HCT116 (cell line): ENCODE measurements at places on chromosomes 2 and 18. TPM values are rescaled to one million over a fixed set of nuclear protein-coding genes. Genes with fewer than 3 reads are reported as not detected.

Gene FAHD2B
- total RNA-seq = 25.3 TPM

Gene NBEAL1
- total RNA-seq = 17.0 TPM

Gene SERPINB3
- not detected for total RNA-seq

Gene DSG3
- 0.05 TPM for total RNA-seq

Gene HNRNPLL
- 43.2 TPM for total RNA-seq

Gene TUBA4B
- not detected for total RNA-seq

Gene ZSWIM2
- not detected for total RNA-seq

Gene FRZB
- 0.49 TPM for total RNA-seq

Gene RGPD3
- 0.15 TPM for total RNA-seq

Gene ZNF804A
- total RNA-seq = 0.61 TPM

Gene CPSF3
- total RNA-seq = 68.5 TPM

Gene REEP1
- total RNA-seq = 5.9 TPM

Gene ACP1
- 113 TPM for total RNA-seq

Gene ANKRD44
- total RNA-seq = 2.7 TPM

Gene ABHD3
- total RNA-seq = 29.9 TPM

Gene LCT
- total RNA-seq = 0.12 TPM

Gene GRP
- total RNA-seq = not detected

Gene FOSL2
- 44.8 TPM for total RNA-seq

Gene CRYGC
- total RNA-seq = not detected

Gene UGT1A4
- 0.12 TPM for total RNA-seq
